ENCODE measurements at places on chromosomes 16 and 17.

- DNase-seq, result no peak
Measured at GRCh38 chr16:14608111-14608566, 21.9 kb downstream of the PARN start.

DNA sequence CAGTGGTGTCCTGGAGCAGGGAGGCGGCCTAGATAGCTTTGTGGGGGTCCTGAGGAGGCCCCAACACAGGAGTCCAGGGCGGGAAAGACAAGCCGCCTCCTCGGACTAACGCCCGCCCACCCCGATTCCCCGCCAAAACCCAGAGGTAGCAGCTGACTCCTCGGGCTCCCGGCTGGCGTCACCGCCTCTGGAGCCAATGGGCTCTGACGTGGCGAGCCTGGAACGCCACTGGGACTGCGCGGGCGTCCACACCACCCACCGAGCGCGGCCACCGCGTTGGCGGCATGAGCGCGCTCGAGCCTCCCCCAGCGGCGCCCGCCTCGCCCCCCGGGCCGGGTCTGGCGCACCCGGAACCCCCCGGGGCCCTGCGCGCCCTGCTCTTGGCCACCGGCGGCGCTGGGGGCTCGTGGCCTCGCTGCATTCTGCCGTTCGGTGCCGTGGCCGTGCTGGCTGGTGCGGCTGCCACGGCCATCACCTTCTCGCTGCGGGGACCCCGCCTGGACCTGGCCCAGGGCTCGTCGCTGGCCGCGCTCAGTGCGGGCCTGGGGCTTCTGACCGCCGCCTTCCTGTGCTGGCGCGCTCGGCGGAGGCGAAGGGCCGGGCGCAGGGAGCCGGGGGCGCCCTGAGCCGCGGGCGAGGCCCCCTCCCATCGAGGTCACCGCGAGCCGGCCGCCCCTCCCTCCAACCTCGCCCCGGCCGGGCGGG lies 3.4 kb upstream of the NTN3 start:
- no peak for DNase-seq

DNA sequence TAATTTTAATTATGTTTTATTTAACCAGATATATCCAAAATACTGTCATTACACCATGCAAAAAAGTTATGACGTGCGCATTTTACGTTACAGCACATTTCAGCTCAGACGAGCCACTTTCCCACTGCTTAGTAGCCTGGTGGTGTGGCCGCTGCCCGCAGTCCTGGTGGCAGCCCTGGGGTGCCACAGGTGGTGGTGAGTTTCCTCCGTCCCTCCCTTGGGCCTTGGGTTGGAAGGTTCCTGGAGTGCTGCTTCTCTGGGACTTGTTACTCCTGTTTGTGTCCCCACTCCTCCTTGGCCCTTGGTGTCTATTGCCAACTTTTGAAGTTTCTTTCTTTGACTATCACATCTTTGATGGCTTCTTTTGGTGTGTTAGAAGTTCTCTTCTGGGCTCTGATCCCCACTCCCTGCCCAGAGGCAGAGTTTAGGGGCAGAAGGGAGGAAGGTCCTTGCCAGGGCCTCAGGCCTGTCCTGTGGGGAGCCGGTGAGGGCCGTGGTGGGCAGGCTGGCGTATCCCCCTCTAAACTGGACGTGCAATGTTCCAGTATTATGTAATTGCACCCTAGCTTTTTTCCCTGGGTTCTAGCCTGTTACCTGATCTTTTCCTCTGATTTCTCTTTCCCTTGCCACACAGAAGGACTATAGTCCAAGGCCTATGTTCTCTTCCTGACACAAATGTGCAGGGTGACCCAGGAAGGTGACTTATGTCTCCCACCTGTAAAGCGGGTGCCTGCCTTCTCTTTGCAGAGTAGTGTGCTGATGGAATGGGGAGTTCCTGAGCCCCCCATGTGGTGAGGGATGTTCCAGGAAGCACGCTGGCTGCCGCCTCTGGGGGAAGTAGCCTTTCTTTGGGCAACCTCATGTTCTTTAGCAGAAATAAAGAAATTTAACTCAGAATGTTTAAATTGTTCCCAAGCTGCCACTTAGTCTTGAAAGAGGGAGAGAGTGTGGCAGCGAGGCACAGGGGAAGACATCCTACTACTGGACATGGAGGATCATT lies 8.4 kb downstream of the MPRIP start:
- peak; percentile 43 for DNase-seq

GRCh38 chr16:70430667-70431536 lies 8.0 kb downstream of the ST3GAL2 start:
- DNase-seq, result peak; percentile 79

DNA sequence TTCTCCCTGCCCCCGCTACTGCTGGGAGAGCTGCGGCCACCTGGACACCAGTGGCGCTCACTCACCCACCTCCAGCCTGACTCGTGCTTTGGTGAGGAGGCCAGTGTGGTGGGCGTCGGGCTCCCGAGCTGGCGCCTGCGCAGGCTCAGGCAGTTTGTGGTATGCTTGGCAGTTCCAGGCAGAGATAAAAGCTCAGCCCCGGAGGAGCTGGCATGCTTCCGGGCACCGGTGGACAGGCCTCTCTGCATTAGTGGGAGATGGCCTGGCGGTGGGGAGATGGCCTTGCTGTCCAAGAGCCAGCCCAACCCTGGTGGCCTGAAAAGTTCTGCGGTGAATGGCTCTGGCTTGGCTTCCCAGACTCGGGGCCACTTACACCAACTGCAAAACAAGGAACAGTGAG lies 4.1 kb downstream of the ADGRG1 start:
- no peak for DNase-seq

GRCh38 chr16:11004973-11005610 lies 60.7 kb downstream of the CLEC16A start:
- no peak for DNase-seq

- DNase-seq, result no peak
Measured at GRCh38 chr17:82807101-82807500, 32.7 kb downstream of the ZNF750 start.

DNA sequence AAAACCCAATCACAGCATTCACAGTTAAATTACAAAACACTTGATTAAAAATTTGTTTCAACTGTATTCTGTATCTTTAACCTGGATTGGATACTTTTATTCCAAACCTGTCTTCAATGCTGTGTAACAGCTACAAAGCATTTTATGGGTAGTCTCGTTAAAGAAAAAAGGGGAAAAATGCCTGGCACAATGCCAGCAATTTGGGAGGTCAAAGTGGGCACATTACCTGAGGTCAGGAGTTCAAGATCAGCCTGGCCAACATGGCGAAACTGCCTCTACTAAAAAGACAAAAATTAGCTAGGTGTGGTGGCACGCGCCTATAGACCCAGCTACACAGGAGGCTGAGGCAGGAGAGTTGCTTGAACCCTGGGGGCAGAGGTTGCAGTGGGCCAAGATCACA lies 4.0 kb downstream of the GNA13 start:
- no peak for DNase-seq

GRCh38 chr16:81493755-81494433 lies 49.3 kb downstream of the CMIP start:
- peak; percentile 70 for DNase-seq

GRCh38 chr16:55513616-55514015 lies 4.7 kb downstream of the LPCAT2 start:
- DNase-seq, result no peak

DNA sequence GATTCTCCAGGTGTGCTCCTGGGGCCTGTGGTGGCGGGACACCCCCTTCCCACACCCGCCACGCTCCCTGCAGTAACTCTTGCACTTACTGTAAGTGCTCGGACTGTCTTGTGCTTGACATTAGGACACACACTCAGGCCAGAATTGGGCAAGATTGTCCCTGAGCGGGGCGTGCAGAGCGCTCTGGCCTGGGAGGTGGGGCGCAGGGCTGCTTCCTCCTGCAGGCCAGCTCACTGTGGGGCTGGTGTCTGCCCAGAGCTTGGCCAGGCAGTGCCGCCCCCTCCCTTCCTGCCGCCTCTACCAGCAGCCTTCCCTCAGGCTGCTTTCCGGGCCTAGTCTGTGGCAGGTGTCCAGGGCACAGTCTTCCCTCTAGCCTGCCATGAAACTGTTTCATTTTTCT lies 6.1 kb upstream of the ATP6V0C start:
- no peak for DNase-seq

DNA sequence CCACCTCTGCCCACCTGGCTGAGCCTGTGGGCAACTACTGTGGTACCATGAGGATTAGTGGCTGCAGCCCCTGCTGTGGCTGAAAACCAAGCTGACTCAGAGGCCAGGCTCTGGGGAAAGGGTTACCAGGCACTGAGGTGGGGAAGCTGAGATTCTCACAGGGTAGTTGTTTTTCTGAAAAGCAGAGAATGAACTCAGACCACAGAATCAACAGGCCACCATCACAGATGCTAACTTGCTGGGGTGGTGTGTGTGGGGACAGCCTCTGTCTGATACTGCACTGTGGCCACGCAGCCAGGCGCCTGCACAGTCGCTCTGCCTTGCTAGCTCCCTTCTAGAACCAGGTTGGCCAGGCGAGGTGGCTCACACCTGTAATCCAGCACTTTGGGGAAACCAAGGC lies 28.8 kb downstream of the NPLOC4 start:
- no peak for DNase-seq

All from activated effector memory CD4-positive, alpha-beta T cell treated with anti-CD3 and anti-CD28 coated beads, Interleukin-2, amount 50 U/mL, for 16 hours (primary cell).